Activated CD4-positive, alpha-beta T cell treated with anti-CD3 and anti-CD28 coated beads, Interleukin-2, amount 10 ng/mL, durations not matched to agents 24 days and 14 days (primary cell): ENCODE measurements at places on chromosomes 16 and 17. TPM values are rescaled to one million over a fixed set of nuclear protein-coding genes. Genes with fewer than 3 reads are reported as not detected.

Gene AKAP1
- 54.6 and 56.8 TPM in 2 replicates for total RNA-seq

Gene NAGLU
- total RNA-seq = 20.4 and 20.7 TPM in 2 replicates

Gene HOXB1
- total RNA-seq = not detected in 2 replicates

Gene NOB1
- 127 and 129 TPM in 2 replicates for total RNA-seq

Gene MFAP4
- total RNA-seq = not detected in 2 replicates

DNA sequence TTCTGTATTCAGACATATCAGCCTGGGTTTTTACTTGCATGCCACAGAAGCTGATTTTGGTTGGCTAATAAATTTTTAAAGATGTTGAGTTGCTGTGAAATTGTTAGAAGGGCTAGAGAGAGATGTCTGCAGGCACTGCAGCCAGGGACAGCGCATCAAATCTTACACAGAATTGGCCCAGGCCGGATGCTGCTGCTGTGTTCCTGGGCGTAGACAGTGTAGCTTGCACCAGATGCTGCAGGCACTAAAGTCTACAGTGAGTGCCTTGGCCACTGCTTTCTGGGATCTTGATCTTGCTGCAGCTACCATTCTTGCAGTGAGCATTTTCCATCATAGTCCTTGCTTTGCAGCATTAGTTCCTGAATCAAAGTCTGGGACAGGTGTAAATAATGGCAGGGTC lies 169.9 kb downstream of the SPECC1 start:
- no peak for DNase-seq

GRCh38 chr17:34413443-34414119 lies 50.5 kb upstream of the CCL1 start:
- DNase-seq = no peak

- peak; percentile 41 for DNase-seq
These were observed 45.7 kb upstream of the FAM20A start for GRCh38 chr17:68646626-68647526.

GRCh38 chr16:47721006-47721637 lies 260.0 kb downstream of the PHKB start:
- no peak for DNase-seq

DNA sequence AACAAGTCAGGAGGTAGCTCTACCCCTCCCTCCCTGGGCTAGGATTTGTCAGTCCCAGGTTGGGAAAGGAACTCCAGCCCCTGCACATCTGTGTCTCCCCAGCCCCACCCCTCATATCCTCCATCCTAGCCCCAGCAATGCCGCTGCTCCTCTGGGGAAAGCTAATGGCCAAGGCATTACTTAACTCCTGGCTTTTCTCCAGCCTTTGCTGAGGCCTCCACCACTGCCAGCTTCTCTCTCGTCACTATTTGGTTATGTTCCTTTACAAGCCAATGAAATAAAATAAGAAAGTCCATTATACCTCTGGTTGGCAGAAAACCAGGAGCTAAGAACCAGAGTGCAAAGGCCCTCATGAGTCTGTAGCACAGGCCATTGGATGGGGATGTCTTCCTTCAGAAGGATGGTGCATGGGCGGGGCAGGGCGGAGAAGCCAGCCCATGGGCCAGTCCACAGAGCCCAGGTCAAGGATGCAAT lies 171.0 kb downstream of the CCDC182 start:
- no peak for DNase-seq

- DNase-seq = no peak
These were observed 17.2 kb downstream of the SLC16A6 start for GRCh38 chr17:68273722-68274121.

DNA sequence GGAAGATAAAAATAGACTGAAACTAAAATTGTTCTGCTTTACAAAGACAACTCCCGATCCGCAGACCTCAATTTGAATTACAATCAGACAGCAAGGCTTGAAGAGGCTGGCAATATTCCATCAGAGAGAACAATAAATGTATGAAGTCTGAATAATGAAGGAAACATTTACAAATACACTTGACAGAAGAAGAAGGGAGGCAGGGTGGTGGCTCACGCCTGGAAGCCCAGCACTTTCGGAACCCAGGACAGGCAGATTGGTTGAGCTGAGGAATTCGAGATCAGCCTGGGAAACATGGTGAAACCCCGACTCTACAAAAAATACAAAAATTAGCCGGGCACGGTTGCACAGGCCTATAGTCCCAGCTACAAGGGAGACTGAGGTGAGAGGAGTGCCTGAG lies 14.6 kb downstream of the ODF4 start:
- no peak for DNase-seq
